ENCODE measurements at places on chromosomes 5 and 9.
A peak's percentile ranks its signal among the peaks of the same experiment; 100 is the strongest.

GRCh38 chr9:124254261-124254682 is 3.5 kb upstream of the NEK6 start:
- DNase-seq: no peak

- peak; percentile 77 for DNase-seq
Measured at GRCh38 chr5:124572971-124573370, 173.5 kb downstream of the ZNF608 start.

- DNase-seq: no peak
Measured at GRCh38 chr9:136757751-136758140, 297 bp downstream of the LCN8 start.

GRCh38 chr5:71587766-71588532 is 809 bp downstream of the MCCC2 start:
- DNase-seq: no peak

DNA sequence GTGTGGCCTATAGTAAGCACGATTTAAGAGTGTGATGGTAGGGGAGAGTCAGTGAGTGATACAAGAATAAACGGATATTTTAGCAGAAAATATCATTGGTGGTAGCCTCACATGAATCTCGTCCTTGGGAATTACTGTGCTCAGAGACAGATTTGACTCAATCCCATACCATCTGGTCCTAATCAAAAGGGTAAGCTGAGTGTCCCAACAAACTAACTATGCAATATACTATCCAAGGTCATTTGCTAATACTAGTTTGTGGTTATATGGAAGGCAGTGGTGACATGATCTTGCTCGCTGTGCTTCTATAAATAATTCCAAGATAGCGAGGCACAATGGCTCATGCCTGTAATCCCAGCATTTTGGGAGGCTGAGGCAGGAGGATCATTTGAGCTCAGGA is 103.2 kb downstream of the TRPM6 start:
- no peak for DNase-seq

GRCh38 chr9:128371630-128372117 is 500 bp downstream of the URM1 start:
- no peak for DNase-seq

- no peak for DNase-seq
Measured at GRCh38 chr9:29640507-29640906, 2067.2 kb upstream of the C9orf72 start.

DNA sequence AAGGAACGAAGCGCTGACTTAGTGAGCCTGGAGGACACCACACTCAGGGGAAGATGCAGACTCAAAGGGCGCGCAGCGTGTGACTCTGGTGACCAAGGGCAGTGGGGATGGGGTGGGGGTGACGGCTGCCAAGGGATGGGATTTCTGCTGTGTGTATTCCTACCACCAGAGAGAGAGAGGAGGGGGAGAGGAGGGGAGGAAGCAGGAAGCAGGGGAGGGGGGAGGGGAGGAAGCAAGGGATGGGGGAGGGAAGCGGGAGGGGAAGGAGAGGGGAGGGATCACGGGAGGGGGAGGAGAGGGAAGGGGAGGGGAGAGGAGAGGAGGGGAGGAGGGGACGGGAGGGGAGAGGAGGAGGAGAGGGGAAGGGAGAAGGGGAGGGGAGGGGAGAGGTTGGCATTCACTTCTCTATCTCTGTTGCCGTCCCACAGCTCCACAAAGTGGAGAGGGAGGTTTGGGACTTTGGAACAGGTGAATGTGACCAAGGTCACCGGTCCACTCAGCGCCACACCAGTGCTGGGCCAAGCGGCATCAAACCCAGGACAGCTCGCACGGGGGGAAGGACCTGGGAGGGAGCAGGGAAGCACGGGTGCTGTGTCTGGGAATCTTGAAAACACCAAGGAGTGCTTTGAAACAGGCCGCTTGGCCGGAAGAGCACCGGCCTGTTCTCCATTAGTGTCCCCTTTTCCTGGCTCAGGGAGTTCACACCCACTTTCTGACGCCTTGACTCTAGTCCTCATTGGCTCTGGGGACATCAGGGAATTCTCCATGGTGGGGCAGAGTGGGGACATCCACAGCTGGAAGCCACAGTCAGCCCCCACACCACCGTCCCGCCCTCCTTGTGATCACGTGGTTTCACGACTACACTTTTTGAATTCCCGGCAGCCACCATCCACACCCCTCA is 77.4 kb downstream of the VAV2 start:
- no peak for DNase-seq

DNA sequence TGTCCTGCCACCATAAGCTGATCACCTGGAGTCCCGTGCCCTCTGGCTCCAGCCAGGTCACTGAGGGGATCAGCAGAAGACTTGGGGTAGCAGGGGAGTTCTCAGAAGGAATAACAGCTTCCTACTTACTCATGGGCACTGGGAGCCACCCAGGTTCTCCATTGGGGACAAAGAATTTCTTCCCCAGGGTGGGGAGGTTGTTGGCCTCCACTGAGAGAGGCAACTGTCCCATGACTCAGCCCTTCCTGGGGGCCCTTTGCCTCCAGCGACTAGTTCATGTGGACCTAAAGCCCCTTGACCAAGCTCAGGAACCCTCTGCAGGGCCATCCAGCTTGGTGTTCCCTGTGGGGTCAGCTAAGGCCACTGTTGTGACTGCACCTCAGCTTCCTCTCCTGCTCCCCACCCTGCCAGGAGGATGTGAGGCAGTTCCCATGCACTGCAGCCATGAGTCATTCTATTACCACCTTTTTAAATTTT is 175.0 kb downstream of the AUH start:
- DNase-seq: no peak

GRCh38 chr5:137836997-137837396 is 30.7 kb upstream of the MYOT start:
- DNase-seq: no peak

DNA sequence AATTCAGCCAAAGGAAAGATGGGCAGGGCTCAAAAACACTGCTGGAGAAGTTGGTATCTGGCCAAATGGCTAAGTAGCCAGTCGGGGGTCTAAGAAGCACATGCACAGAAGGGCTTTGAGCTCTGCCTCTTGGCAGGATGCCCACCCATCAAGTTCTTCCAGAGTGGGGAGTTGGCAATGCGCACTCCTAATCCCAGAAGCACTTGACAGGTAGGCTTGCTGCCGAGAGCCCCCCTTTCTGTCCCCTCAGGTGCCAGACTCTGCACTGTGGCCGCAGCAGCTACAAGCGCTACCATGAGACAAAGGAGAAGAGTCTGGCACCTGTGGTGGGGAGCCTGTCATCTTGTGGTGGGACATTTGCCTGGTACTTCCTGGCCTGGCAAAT is 252.9 kb upstream of the SLC24A2 start:
- DNase-seq: no peak

GRCh38 chr5:163612358-163613149 is 107.1 kb downstream of the MAT2B start:
- DNase-seq: peak; percentile 59

GRCh38 chr9:134634176-134634575 is 7.4 kb upstream of the COL5A1 start:
- DNase-seq: no peak

- no peak for DNase-seq
Measured at GRCh38 chr5:60992871-60993270, 47.9 kb downstream of the NDUFAF2 start.

GRCh38 chr9:69170231-69170630 is 3.8 kb upstream of the TJP2 start:
- DNase-seq: no peak

DNA sequence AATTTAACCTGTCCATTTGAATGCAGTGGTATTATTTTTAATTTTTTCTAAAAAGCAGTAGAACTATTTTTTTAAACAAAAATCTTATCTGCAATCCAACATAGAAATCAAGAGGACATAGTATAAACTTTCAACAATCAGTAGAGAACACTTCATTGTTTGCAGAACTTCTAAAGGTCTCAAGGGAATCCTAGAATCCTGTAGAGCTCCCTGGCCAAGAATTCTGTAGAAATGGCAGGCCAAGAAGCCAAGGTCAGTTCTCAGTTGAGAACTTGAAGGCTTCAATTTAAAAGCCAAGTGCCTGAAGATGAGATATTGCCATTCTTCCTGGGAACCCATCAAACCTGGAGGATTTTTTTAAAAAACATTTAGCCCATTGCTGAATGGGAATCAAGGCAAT is 199.2 kb upstream of the KLF4 start:
- no peak for DNase-seq

DNA sequence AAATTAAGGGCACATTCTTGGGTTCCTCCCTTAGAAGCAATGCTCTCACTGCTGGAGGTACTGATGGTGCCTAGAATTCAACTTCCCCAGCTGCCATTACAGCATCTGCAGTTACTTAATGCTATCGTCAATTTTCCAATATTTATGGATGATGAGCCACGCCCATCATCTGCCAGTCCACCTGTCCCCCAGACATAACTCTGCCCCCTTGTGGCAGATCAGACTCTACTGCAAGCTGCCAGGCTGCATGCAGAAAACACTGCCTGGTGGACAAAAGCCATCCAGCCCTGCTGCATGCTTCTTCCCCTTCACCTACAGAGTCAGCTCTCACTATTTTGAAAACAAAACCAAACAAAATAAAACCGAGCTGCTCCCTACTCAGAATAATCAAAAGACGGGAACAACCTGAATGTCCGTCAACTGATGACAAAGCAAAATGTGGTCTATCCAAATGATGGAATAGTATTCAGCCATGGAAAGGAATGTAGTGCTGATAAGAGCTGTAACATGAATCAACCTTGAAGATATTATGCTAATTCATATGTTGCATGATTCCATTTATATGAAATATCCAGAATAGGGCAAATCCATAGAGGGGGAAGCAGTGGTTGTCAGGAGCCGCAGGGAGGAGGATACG is 66.4 kb downstream of the RETREG1 start:
- DNase-seq: no peak

- DNase-seq: no peak
Measured at GRCh38 chr5:165014439-165014838, 1509.0 kb downstream of the MAT2B start.

- no peak for DNase-seq
Measured at GRCh38 chr5:149938279-149938678, 6.3 kb downstream of the PDE6A start.

GRCh38 chr5:56278335-56278753 is 45.2 kb upstream of the ANKRD55 start:
- DNase-seq: peak; percentile 33

DNA sequence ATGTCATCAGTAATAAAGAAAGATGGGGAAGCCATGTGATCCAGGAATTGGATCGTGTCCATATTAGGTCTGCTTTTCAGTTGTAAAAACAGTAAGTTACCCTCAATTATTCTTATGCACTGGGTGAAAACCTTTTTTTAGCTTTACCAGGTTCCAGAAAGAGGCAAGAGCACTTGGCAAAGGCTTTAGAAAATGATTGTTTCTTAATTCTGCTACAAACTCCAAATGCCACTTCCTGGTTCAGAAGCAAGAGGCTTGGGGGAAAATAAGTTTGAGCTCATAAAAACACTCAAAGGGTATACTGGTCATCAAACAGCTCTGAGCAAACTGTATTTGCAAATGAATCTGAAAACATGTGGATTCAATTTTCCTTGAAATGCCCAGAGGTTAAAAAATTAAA is 615.6 kb downstream of the EBF1 start:
- peak; percentile 53 for DNase-seq

- DNase-seq: peak; percentile 76
Measured at GRCh38 chr9:111598733-111599091, 735 bp downstream of the PTGR1 start.

DNA sequence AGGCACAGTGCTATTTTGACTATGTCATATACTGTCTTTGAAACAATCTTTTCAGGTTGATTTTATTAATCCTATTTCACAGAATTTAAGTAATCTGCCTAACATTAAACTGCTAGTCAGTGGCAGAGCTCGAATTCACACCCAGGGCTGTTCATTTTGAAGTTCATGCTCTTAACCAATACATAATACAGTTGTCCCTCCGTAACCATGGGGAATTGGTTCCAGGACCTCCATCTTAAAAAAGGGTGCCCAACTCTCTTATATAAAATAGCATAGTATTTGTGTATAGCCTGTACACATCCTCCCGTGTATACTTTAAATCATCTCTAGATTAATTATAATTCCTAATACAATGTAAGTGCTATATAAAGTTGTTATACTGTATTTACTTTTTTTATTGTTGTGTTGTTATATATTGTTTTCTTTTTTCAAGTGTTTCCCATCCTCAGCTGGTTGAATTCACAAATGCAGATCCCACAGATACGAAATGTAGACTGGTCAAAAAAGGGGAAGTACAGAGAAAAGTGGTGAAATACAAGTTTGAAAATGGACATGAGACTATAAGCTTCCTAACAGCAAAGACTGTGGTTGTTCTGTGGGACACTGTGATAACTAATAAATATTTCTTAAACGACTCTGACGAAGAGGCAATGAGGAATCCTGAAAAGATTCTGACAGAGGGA is 18.3 kb downstream of the RFX3 start:
- no peak for DNase-seq

GRCh38 chr9:121656941-121657470 is 5.6 kb downstream of the DAB2IP start:
- DNase-seq: no peak

- no peak for DNase-seq
Measured at GRCh38 chr9:127423476-127423933, 677 bp upstream of the ZNF79 start.

- DNase-seq: no peak
Measured at GRCh38 chr5:128857076-128857677, 108.1 kb upstream of the SLC27A6 start.

DNA sequence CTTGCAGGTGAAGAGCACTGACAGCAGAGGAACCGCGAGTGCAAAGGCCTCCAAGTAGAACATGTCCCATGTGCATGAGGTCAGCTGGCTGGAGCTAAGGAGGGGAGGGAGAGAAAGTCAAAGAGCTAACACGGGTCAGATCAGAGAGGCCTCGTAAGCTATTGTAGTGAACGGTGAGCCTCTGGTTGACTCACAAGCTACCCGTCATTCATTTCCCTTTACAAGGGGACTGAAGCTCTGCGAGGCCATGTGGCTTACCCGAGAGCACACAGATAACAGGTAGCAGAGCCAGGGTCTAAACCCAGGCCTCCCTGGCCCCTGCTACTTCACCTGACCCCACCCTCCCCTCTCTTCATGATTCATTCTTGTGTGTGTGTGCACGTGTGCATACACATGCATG is 152.7 kb upstream of the ADRA1B start:
- no peak for DNase-seq

- no peak for DNase-seq
Measured at GRCh38 chr9:123583646-123584045, 227.6 kb downstream of the CRB2 start.

DNA sequence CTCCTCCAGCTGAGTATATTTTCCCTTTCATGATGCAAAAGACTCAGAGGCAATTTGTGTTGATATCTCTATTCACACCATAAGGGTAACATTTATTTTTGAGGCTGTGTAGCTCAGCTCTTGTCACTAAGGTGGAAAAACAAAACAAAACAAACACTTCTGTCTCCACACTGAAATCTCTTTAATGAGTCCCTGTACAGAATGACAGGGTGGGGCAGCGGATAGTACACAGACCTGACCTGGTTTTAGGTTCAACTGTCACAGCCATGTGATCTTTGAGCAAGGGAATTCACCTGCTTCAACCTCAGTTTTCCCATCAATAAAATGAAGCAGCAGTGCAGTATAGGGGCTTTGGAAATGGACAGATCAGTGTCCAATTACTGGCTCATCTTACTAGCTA is 29.3 kb downstream of the TLR4 start:
- no peak for DNase-seq

- peak; percentile 73 for DNase-seq
Measured at GRCh38 chr5:156824800-156825199, 25.3 kb upstream of the PPP1R2B start.

- DNase-seq: no peak
Measured at GRCh38 chr5:169374761-169375160, 73.8 kb upstream of the SLIT3 start.

GRCh38 chr9:34992376-34992951 is 2.9 kb downstream of the DNAJB5 start:
- no peak for DNase-seq

Data from eye (tissue), 1 donor.